Stimulated activated CD4-positive, alpha-beta T cell treated with anti-CD3 and anti-CD28 coated beads, Interleukin-12 subunit alpha, Interleukin-12 subunit beta, amount 100 ng/mL, for 4 hours (primary cell): ENCODE measurements at places on chromosomes 7 and 10.
A peak's percentile ranks its signal among the peaks of the same experiment; 100 is the strongest.

- DNase-seq: no peak
Measured at GRCh38 chr7:104328296-104328969, at the start of gene LHFPL3. Gene LHFPL3 (plus strand): TSS chr7:104328603.

DNA sequence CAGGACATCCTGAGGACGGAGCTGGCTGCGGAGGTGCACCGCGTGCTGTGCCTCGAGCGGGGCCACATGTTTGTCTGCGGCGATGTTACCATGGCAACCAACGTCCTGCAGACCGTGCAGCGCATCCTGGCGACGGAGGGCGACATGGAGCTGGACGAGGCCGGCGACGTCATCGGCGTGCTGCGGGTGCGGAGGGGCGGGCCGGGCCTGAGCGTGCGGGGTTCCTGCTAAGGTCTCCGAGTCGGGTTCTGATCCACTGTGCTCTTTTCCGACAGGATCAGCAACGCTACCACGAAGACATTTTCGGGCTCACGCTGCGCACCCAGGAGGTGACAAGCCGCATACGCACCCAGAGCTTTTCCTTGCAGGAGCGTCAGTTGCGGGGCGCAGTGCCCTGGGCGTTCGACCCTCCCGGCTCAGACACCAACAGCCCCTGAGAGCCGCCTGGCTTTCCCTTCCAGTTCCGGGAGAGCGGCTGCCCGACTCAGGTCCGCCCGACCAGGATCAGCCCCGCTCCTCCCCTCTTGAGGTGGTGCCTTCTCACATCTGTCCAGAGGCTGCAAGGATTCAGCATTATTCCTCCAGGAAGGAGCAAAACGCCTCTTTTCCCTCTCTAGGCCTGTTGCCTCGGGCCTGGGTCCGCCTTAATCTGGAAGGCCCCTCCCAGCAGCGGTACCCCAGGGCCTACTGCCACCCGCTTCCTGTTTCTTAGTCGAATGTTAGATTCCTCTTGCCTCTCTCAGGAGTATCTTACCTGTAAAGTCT is 10.4 kb downstream of the ATG9B start:
- peak; percentile 70 for DNase-seq

DNA sequence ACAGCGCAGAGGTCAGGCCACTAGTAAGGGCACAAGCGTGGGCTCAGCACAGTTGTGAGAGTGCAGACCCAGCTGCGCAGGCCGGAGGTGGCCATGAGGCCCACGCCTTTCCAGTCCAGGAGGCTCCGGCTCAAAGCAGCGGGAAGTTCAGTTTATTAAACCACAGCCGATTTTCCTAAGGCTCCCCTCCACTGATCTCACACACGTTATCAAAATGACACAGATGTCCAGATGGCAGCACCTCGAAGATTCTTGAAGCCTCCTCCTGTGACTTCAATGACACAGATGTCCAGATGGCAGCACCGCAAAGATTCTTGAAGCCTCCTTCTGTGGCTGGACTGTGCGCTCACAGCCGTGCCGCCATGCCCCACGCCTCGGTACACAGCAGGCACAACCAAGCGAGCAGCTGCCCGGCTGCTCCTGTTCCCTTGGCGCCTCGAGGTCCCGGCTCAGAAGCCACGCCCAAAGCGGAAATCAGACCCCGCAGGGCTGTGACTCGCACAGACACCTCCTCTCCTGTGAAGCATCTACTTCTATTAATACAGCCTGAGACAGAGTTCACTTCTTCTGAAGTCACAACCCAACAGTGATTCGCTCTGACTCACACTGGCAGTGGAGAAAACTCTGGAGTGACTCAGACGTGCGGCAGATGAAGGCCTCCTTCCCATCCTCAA is 122.7 kb downstream of the MAD1L1 start:
- DNase-seq: peak; percentile 54

DNA sequence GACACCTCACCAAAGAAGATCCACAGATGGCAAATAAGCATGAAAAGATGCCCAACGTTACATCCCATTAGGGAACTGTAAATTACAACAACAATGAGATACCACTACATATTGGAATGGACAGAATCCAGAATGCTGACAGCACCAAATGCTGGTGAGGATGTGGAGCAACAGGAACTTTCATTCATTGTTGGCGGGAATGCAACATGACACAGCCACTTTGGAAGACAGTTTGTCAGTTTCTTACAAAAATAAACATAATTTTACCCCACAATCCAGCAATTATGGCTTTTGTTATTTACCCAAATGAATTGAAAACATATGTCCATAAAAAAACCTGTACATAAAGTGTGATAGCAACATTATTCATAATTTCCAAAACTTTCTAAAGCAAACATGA is 176.8 kb downstream of the C7orf25 start:
- no peak for DNase-seq

DNA sequence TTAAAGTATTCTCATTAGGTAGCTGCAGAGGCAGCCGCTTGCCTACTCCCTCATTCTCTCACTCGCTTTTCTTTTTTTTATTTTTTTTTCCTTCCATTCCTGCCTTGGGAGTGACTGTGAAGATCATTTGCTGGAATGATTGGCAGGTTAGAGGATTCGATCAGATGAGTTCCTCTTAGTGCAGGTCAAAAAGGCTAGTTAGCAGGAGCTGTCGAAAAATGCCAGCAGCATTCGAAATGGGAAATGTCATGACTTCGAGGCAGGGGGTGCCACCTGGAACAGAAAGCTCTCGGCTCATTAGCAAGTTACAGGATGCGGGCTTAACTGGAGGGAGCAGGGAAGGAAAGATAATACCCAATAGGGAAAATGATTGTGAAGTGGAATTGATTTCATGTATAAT is 137.5 kb upstream of the FZD1 start:
- DNase-seq: no peak
